ENCODE measurements at places on chromosomes 12 and 14. TPM values are rescaled to one million over a fixed set of nuclear protein-coding genes. Genes with fewer than 3 reads are reported as not detected.

The NEK9 gene
- total RNA-seq: 38.4 TPM

The CAPZA3 gene
- not detected for total RNA-seq

The GPD1 gene
- 0.39 TPM for total RNA-seq

The AMDHD1 gene
- total RNA-seq: 2.4 TPM

The CLEC12A gene
- not detected for total RNA-seq

The SERPINA1 gene
- total RNA-seq: 0.92 TPM

The TMEM119 gene
- total RNA-seq: 0.14 TPM

The CFAP54 gene
- total RNA-seq: 1.5 TPM

The IFI27L2 gene
- 47.9 TPM for total RNA-seq

The INHBC gene
- not detected for total RNA-seq

The KRT2 gene
- not detected for total RNA-seq

The ASPG gene
- total RNA-seq: not detected

The TUNAR gene
- total RNA-seq: not detected

The RAPGEF3 gene
- 1.2 TPM for total RNA-seq

The ITPK1 gene
- total RNA-seq: 48.6 TPM

The NKX2-8 gene
- 1.0 TPM for total RNA-seq

The NDUFB1 gene
- total RNA-seq: 335 TPM

The PDE3A gene
- 5.6 TPM for total RNA-seq

The JPH4 gene
- not detected for total RNA-seq

The TAS2R50 gene
- total RNA-seq: not detected

Data from A549 treated with DMSO at 1 μM for 4 hours (cell line).